ENCODE measurements at places on chromosomes 12 and 14. TPM values are rescaled to one million over a fixed set of nuclear protein-coding genes. Genes with fewer than 3 reads are reported as not detected.
A peak's percentile ranks its signal among the peaks of the same experiment; 100 is the strongest.

DNA sequence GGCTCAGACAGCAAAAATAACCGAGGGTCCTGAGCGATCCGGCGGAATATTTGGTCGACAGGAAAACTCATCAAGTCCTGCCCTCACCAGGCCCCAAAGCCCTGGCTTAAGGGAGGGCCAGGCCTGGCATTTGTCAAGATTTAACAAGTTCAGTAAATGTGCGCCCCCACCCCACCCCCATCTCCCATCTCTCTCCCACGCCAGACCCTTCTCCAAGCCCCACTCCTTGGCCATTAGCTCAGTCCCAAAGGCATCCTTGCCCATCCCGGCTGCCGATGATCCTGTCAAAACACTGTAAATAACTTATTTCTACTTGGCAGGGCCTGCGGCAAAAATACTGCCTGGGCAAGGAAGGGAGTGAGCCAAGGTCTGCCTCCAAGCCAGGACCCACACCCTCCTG lies 52.8 kb downstream of the ITPK1 start:
- DNase-seq = no peak

DNA sequence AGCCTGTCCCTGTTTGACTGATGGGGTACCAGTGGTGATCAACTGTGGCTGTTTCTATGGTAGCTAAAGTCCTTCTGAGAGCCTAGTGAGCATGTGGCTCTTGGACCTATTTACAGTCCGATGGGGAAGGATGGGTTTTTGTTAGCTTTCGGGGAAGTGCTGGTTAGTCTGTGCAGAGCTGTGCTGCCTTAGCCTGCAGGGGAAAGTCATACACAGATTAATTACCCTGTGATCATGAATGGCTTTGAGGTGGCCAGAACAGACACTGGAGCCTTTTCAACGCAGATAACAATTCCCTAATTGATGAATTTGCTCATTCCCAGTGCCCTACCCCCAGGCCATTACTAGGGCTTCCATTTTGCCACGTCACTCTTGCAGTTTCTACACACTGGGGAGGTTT lies 99.7 kb downstream of the WSCD2 start:
- DNase-seq = no peak

DNA sequence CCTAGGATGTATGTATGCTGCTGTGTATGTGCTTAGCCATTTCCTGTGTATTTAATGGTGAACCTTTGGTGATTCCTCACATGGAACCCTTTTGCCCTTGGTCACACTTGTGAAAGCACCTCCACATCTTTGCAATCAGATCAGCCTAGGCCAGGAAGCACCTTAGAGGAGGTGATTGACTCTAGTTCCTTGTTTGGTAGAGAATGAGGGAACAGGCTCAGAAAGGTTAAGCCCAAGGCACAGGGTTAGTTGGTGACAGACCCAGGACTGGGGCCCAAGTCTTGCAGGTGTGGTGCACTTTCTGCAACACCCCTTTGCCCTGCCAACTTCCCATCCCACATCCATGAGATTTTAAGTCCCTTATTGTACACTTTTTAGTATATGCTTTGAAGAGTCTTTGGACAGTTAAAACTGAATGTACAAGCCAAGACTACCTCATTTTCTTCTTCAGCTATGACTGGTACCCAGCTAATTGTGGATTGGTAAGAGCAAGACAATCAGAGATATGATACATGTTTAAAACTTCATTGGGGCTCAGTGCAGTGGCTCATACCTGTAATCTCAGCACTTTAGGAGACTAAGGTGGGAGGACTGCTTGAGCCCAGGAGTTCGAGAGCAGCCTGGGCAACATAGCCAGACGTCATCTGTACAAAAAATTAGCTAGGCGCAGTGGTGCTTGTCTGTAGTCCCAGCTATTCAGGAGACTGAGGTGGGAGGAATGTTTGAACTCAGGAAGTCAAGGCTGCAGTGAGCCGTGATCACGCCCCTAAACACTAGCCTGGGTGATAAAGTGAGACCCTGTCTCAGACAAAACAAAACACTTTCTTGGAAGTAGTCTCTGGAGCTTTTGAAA lies 71.1 kb downstream of the RASSF3 start:
- DNase-seq = no peak

- no peak for DNase-seq
Measured at GRCh38 chr12:8466241-8466640, 10.5 kb downstream of the CLEC6A start.

- DNase-seq = no peak
Measured at GRCh38 chr12:96143392-96143791, 50.8 kb upstream of the ELK3 start.

GRCh38 chr12:43106355-43106754 lies 445.6 kb downstream of the ADAMTS20 start:
- no peak for DNase-seq

GRCh38 chr14:70885343-70886022 lies 21.8 kb upstream of the PCNX1 start:
- DNase-seq = no peak

DNA sequence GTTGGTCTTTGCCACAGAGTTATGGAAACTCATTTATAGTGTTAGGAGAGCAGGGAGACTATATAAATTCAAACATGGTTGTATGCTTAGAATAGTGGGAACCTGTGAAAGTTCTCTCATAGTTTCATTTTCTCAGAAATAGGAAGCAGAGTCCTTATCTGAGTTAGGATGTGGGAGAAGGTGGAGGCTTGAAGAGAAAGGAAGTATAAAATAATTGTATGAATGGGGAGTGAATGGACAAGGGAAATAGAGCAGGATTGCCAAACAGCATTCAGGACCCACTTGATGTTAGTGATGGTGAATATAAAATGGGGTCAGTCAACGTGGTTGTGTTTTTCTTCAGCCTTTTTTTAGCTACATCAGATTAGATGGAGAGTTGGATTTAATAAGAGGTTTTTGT lies 34.0 kb upstream of the TPH2 start:
- DNase-seq = no peak

DNA sequence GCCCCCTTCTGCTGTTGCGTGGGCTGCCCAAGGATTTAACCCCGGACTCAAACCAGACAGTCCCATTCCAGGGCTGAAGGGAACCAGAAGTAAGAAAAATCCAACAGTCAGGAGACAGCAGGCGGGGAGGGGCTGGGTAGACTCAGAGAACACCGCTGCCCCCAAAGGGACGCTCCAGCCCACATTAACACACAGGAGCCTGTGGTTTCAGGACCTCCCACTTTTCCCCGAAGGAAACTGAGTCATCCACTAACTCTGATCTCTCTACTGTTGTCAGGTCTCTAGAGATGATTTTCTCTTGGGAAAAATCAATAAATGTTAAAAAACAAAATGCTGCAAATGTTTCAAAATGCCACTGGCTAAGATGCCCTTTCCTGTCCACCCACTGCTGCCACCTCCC lies 41.6 kb downstream of the FBXO21 start:
- no peak for DNase-seq

- no peak for DNase-seq
Measured at GRCh38 chr12:52027085-52027843, 20.5 kb downstream of the TAMALIN start.

- DNase-seq = peak; percentile 89
Measured at GRCh38 chr12:57451233-57451778, 3.8 kb upstream of the INHBE start.

DNA sequence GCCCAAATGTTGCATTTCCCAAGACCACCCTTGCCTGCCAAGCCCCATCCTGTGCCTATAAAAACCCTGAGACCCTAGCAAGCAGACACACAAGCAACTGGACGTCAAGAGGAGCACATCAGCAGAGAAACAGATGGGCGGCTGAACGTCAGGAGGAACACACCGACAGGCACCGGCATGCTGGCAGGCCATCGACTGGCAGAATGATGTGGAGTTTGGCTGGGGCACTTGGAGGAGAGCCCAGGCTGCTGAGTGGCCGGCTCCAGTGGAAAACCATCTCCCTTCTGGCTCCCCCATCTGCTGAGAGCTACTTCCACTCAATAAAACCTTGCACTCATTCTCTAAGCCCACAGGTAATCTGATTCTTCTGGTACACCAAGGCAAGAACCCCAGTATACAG lies 130.1 kb downstream of the SLC41A2 start:
- DNase-seq = no peak

- no peak for DNase-seq
Measured at GRCh38 chr12:57461276-57461916, 1.8 kb downstream of the GLI1 start.

- peak; percentile 46 for DNase-seq
Measured at GRCh38 chr14:94386085-94387031, 2.0 kb downstream of the SERPINA1 start.

DNA sequence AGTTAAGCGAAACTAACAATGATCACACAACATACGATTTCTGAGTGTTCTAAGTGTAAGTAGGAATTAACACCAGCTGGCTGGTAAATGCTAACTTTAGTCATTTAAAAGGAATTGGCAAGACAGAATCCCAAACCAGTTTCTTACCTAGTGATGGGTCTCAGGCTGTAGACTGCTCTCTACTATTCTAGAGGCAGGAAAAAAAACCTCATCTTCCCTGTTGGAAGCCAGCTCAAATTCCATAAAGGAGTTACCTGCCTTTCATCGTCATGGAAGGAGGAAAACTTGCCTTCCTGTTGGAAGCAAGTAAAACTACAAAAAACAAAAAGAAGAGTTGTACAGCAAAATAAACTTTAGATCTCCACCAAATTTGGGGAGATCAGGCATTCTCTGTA lies 23.7 kb upstream of the SLC7A8 start:
- DNase-seq = no peak

DNA sequence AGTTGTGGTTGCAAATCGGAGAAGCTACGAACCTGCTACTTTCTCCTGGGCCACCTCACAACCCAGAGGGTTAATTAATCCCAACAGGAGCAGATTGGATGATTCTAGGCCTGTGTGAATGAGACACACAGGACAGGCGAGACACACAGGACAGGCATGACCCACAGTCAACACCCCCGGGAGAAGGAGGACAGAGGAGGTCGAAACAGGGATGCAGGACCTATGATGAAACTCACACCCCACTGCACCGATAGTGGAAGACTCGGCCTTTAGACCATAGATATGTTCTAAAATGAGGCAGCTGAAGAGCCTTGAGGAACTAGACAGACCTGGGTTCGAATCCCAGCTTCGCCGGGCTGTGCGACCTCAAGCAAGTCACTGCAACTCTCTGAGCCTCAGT lies 11.6 kb downstream of the TMEM119 start:
- DNase-seq = no peak

GRCh38 chr14:40240245-40240859 lies 808.1 kb upstream of the FBXO33 start:
- no peak for DNase-seq

- peak; percentile 69 for DNase-seq
Measured at GRCh38 chr12:93134893-93135285, 205.8 kb upstream of the EEA1 start.

- DNase-seq = no peak
Measured at GRCh38 chr12:114450019-114450418, 44.1 kb upstream of the TBX5 start.

DNA sequence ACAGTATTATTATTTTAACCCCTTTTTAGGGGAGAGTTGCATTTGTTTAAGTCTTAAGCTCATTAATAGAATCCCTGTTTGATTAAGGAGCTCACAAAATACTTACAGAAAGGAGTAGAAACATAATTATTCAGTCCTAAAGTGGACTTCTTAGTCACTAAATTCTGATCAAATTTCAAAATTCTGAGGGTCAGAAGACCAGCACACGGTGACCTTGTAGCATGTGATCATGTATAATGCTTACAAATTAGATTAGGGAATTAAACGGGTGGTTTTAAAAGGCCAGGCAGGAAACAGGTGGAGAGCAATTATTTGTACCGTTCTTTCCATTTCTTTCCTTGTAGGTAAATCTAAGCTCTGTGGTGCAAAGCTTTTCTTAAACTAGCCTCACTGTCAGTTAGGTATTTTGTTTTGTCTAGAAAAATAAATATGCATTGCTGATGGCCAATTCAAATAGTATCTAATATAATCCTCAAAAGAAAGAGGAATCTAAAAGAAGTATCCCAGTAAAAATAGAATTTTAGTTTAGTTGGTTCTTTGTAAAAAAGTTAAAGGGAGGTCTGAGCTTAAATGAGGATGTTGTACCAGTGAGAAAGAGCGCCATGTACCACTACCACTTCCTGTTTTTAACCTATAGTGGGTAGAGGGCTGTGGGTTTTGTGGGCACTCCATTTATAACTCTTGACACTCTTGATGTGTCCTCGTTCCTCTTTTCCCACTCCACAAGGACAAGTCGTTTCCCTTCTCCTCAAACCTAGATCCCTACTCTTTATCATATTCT lies 51.1 kb downstream of the SLC38A1 start:
- no peak for DNase-seq

DNA sequence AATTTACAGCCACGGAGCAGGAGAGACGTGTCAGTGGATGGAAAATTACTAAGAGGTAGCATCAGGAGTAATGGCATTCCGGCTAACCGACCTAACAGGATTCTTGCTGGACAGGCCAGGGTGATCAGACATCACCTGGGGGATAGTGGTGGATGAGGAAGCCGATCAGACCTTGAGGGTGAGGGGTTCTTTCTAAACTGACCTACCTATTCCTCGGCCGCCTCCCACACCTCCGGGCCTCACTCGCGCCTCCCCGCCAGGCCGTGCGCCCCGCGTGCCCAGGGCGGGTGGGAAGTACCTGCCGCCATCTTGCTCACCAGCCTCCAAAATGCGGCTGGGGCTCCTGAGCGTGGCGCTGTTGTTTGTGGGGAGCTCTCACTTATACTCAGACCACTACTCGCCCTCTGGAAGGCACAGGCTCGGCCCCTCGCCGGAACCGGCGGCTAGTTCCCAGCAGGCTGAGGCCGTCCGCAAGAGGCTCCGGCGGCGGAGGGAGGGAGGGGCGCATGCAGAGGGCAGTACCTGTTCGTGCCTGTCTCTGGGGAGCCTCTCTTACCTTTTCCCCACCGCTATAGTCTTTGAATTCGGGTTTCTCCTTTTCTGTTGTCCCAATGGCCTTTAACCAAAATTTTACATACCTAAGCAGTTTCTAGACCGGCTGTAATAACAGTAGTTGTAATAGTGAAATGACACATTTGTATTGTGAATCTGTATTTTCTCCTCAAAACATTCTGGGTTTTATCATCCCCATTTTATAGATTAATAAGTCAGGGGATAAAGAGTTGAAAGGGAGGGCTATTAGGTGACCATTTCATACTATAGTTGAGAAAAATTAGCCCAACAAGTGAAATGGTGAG lies at the start of gene TMPRSS12:
TMPRSS12 (plus strand) TSS at position 290 of the 857 bp plus-strand sequence; CDS start at position 329, 39 bp downstream.
- DNase-seq = peak; percentile 39

The KRT71 gene
- not detected for total RNA-seq

The PTPRB gene
- 14.3 TPM for total RNA-seq

The ESRRB gene
- 0.16 TPM for total RNA-seq

The APOF gene
- total RNA-seq = 270 TPM

The HOXC6 gene
- not detected for total RNA-seq

The RAPGEF3 gene
- 1.7 TPM for total RNA-seq

The LMO3 gene
- total RNA-seq = not detected

The ALDH1L2 gene
- total RNA-seq = 0.90 TPM

The OR6C2 gene
- total RNA-seq = not detected

All from right lobe of liver (tissue), 6 donors.